ENCODE measurements at places on chromosomes 6 and 20.

DNA sequence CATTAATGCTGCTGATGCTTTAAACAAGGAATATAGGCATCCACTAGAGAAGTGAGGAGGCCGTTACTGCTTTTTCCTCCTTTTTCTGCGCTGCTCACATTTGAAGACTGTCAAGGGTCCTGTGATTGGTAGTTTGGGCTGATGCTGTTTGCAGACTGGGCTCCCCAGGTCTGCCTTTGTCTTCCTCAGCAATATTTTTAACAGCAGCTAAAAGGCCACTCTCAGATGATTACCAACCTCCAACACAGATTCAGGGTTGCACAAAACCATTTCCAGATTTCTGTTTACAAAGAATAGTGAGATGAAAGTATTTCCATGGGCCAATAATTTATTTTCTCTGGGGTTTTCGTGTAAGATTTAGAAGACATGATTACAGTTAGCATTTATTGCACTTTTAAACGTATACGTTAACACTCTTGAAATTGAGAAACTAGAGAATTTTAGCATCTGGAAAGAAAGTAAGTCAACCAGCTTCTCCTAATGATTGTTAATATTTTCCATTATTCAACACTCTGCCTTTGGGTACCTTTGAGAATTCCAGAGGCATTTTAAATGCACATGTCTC is 475.3 kb upstream of the SOX4 start:
- no peak for DNase-seq

GRCh38 chr20:22880277-22880676 is 154.8 kb upstream of the SSTR4 start:
- DNase-seq: no peak

- no peak for DNase-seq
Observed at GRCh38 chr20:36102809-36103596, 51.5 kb upstream of the EPB41L1 start.

GRCh38 chr20:59120491-59120890 is 43.1 kb upstream of the ZNF831 start:
- DNase-seq: no peak

DNA sequence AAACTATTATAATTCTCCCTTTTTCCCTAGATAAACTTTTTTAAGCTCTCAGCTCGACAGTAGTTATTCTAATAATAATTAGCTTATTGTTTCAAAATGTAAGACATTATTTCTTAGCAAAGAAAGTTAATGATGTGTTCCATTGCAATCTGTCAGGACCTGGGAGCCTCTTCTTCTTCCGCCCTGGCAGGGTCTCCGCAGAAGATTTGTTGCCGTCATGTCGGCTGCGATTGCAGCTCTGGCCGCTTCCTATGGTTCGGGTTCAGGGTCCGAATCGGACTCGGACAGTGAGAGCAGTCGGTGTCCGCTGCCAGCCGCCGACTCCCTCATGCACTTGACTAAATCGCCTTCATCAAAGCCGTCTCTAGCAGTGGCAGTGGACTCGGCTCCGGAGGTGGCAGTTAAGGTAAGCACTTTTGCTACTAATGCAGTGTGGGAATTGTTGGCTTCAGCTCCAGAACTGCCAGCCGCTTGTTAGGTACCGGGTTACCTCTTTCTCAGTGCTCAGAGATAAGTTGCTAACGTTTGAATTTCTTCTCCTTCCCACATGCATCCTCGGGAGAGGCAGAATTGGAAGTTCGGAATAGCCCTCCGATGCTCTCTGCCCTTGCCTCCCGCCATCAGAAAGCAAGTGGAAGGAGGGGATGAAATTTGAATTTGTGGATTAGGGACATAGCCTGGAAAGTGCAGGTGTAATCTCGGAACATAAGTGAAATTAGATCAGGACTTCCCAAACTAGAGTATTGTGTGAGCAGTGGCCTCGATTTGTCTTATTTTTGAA is at the start of gene CDC40:
CDC40 (plus strand) TSS at position 200 of the 781 bp plus-strand sequence; CDS start at position 218, 18 bp downstream.
- DNase-seq: no peak

DNA sequence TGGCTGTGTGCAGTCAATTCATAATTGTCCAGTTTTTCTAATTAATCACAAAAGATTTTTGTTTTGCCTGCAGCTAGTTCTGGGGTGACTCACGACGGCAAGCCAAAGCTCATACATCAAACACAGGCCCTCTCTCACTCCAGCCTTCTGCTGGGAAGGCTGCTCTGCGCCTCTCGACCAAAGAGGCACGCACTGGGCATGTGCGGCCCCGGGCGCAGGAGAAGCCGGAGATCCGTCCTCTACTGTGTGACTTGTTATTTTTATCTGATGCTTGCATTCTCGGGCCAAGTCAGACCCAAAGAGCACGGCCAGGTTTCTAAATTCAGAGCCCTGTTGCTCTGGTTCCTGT is 98.5 kb downstream of the TFAP2A start:
- DNase-seq: peak; percentile 38

- peak; percentile 45 for DNase-seq
Observed at GRCh38 chr20:8930726-8931125, 138.2 kb upstream of the PLCB4 start.

- DNase-seq: no peak
Observed at GRCh38 chr20:3046677-3047462, 1.0 kb downstream of the MRPS26 start.

GRCh38 chr20:48241482-48241881 is 456.2 kb upstream of the SULF2 start:
- DNase-seq: no peak

GRCh38 chr6:111124406-111124805 is 37.1 kb downstream of the SLC16A10 start:
- DNase-seq: no peak

DNA sequence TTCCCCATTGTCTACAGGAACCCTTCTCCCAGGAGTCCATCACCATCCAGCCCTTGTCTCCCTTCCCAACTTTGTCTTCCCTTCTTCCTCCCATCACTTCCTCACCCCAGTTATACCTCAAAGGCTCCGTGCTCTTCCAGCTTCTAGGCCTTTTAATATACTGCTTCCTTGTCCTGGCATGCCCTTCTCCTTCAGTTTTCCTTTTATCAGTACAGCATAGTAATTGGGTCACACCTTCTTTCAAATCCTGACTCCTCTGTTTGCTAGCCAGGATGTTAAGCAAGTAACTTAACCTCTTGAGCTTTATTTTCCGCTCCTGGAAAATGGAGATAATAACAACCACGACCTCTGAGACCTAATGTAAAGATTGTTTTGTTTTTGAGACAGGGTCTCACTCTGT is 54.9 kb upstream of the PNRC1 start:
- no peak for DNase-seq

- DNase-seq: no peak
Observed at GRCh38 chr20:55253781-55254180, 751.5 kb downstream of the CBLN4 start.

GRCh38 chr20:45752746-45753145 is 30.6 kb downstream of the SPINT4 start:
- DNase-seq: no peak

DNA sequence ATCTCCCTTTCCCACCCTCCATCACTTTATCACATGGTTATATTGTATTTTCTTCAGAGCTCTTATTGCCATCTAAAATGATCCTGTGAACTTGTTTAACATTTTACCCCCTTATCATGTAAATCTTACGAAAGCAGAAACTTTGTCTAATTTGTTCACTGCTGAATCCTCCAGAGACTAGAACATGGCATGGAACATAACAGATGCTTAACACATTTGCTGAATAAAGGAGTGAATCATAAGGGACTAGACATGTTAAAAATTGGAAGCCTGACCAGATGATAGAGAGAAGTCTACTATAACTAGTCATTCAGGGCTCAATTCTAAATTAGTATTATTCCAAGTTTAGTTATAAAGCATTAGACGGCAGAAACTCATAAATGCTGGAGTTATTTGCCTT is 73.3 kb downstream of the MAN1A1 start:
- peak; percentile 74 for DNase-seq

DNA sequence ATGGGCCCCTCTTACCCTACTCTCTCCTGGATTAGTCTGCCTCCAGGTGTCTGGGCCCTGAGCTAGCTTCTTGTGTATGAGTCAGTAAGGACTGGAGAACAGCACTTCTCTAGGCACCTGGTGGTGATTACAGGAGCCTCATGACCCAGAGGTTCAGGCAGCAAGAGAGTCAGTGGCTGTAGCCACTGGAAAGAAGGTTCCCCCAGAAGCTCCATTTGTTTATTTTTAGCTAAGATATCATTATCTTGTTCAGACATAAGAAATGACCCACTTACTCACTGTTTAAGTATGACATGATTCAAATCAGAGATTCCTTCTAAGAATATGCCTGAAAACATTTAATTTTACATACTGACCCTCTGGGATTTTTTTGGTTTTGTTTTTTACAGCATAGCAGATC is 23.6 kb upstream of the SLC4A11 start:
- DNase-seq: no peak

GRCh38 chr6:89359561-89359960 is 7.0 kb upstream of the UBE2J1 start:
- no peak for DNase-seq

DNA sequence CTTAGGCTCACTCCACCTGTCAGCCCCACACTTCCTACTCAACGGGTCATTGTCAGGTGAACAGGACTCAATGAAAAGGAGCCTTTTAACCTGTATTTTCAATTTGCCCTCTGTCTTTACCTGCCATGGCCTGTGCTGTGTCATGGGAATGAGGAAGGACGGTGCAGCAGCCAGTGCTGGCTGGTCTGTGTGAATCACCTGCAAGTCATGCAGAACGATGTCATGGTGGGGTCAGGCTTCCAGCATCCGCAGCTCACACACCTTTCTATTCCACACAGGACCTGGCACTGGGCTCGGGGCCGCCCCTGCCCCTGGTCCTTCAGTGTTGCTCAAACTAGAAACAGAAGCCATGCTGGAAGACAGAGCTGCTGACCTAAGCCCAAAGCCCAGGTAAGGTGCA is 188.7 kb upstream of the GMDS start:
- no peak for DNase-seq

DNA sequence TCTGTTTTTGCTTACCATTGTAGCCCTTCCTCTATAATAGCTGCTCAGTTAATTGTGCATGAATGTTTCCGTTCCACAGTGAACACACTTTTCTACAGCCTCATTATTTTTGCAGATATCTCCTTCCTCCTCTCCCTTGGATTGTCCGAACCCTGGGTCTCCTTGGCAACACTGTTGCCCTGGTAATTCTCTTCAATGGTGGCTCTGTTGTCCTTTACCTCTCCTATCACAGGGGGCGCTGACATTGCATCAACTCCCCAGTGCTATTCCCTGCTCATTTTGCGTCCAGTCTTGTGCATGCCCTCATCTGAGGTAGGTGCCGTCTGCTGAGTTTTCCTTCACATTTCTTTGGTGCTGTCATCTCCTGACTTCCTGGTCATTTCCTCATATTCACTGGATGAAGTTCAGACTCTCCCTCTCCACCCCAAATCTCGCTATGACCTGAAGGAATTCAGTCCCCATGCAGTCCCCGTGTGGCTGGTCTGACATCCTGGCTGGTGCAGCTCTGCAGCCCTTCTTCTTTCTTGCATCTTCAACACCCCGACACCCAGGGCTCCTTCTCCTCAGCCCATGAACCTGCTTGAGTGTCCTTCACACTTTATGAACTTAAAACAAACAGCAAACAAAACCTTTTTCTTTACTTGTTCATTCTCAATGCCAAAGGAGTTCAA is 21.1 kb downstream of the PHACTR2 start:
- DNase-seq: no peak

DNA sequence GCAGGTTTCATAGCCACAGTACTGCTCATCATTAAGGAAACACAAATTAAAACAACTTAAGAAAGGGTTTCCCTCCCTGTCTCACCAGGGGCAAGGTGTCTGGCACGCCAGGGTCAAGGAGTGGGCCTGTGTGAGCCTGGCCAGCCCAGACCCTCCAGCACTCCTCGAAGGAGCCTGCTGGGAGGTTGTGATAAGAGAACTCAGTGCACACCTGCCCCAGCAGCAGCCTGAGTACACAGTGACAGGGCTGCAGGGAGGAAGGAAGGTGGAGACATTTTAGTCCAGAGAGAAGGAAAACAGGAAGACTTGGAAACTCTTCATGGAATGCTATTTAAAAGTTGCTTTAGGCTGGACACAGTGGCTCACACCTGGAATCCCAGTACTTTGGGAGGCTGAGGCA is 14.1 kb downstream of the NINL start:
- no peak for DNase-seq
